ENCODE measurements at places on chromosomes 3 and 15.

- peak; percentile 49 for DNase-seq
Observed at GRCh38 chr3:179449636-179450035, 1.6 kb downstream of the GNB4 start.

GRCh38 chr3:41216422-41216821 lies 17.1 kb downstream of the CTNNB1 start:
- DNase-seq: no peak

GRCh38 chr3:28595372-28595771 lies 246.7 kb upstream of the AZI2 start:
- DNase-seq: no peak

DNA sequence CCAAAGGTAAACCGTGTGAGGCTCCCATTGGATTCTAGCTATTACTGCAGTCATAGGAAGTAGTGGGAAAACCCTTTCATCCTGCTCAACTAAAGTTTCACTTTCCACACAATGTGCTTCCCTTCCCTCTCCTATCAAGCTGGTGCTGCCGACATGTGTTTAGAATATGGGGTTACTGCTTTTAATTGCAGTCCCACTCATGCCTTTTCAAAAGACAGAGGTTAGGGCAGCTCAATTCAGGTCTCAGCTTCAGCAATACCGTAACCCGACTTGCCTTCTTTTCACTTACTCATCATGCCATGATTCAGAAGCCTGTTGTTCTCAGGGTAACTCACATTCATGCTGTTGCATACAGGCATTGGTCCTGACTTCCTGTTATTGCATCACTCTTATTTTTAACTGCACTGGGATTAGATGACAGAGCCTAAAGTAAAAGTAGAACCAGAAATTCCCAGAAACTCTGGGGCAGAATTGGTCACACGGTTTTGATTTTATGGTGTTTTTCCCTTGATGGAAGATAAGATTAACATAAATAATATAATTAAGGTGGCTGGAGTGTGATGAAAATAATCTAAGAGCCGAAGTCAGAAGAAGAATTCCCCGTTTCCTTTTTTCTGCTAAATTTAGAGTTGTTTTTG lies 45.7 kb downstream of the C2CD4B start:
- peak; percentile 98 for DNase-seq

- no peak for DNase-seq
Observed at GRCh38 chr3:146899171-146899570, 294.0 kb upstream of the PLSCR5 start.

DNA sequence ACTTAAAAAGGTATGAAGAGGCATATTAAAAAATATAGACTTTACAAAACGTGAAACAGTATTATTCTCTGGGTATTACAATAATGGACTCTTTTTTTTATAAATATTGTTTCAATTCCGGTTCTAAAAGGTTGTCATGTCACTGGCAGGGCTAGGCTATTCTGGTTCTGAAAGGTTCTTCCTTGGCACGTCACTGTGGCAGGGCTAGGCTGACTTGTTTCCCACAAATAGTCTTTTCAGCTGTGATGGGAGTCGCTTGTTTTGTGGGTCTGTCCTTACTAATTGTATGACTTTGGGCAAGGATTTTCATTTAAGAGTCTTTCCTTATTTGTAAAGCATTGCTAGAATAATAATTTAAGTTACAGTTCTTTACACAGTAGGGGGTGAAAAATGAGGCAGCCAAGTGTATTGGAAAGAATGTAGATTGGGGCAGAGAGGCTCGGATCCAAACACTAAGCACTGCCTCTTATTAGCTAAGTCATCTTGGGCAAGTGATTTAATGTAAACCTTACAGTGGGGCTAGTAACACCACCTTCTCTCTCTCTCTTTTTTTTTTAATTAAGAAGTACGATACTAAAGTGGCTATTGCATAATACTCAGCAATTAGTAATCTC lies 12.4 kb upstream of the MELTF start:
- no peak for DNase-seq

- DNase-seq: peak; percentile 73
Observed at GRCh38 chr3:129453732-129454131, 13.7 kb downstream of the IFT122 start.

- no peak for DNase-seq
Observed at GRCh38 chr3:194756460-194756779, 70.7 kb downstream of the FAM43A start.

DNA sequence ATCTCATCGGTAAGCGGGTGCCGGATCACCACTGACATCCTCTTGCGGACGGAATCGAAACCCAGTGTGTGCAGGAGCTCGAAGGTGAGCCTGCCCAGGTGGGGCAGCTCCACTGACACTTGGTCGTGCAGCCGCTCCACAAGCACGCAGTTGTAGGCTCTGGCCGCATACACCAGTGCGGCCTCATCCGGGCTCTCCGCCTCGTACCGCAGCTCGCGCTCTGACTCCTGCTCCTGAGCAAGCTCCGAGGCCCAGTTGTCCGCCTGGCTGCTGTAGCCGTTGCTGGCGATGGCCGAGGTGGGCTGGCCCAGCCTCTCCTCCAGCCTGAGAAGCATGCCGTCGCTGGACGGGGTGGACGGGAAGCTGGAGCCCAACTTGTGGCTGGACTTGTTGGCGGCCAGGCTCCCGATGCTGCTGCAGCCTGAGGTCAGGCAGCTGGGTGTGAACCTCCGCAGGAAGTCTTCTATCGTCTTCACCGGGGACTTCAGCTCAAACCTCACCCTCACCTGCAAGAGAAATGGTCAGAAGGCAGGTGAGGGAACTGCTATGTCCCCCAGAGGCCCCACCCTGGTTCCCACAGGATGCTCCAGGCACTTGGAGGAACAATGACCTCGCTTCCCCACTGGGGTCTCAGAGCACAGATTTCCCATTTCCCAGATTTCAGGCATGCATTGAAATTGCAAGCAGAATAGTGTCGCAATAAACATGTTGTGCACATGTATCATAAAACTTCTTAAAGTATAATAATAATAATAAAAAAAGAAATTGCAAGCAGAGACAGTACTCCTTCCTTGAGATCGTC lies 149.2 kb downstream of the ATP10A start:
- DNase-seq: no peak

- DNase-seq: peak; percentile 89
Observed at GRCh38 chr15:48285329-48286214, 45.7 kb upstream of the DUT start.

DNA sequence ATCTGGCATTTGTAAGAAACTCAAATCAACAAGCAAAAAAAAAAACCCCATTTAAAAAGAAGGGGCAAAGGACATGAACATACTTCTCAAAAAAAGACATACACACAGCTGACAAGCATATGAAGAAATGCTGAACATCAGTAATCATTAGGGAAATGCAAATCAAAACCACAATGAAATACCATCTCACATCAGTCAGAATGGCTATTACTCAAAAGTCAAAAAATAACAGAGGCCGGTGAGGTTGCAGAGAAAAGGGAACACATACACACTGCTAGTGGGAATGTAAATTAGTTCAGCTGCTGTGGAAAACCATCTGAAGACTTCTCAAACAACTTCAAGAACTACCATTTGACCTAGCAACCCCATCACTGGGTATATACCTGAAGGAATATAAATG lies 199.4 kb upstream of the THBS1 start:
- DNase-seq: peak; percentile 59

DNA sequence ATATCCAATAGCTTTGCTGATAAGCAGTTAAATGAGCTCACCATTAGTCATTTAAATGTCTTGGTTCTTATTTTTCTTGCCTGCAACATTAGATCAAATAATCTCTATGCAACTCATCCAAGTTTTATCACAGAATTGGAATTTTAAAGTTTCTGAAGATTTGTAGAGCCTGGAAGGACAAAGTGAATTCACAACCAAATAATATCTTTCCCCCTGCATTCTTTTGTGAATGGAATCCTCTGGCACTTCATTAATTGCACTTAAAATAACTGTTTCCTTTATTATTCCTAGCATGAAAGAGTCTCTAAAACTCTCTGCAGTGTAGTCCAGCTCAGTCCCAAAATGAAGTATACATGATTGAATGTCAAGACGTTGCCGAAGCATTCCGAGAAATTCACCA lies 345.6 kb upstream of the TGFBR2 start:
- DNase-seq: no peak

GRCh38 chr15:92161039-92161670 lies 232.5 kb upstream of the ST8SIA2 start:
- DNase-seq: no peak

DNA sequence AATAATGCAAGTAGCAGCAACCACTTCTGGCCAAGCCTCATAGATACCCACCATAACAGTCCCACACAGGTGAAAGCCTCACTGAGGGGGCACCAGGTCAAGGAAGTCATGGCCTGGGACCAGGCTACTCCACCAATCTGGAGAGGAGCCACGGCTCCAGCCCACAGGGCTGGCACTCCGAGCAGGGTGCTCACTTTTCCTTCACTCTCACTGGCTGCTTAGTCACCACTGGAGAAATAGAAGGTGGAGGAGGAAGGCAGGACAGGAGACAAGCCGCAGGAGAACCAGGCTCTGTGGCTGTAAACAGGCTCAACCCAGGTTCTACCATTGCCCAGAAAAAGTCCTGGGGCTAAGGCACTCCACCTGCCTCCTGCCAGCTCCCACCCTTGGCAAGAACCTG lies 1.2 kb downstream of the USP19 start:
- peak; percentile 27 for DNase-seq

GRCh38 chr3:51191768-51192167 lies 193.3 kb upstream of the MANF start:
- DNase-seq: no peak

DNA sequence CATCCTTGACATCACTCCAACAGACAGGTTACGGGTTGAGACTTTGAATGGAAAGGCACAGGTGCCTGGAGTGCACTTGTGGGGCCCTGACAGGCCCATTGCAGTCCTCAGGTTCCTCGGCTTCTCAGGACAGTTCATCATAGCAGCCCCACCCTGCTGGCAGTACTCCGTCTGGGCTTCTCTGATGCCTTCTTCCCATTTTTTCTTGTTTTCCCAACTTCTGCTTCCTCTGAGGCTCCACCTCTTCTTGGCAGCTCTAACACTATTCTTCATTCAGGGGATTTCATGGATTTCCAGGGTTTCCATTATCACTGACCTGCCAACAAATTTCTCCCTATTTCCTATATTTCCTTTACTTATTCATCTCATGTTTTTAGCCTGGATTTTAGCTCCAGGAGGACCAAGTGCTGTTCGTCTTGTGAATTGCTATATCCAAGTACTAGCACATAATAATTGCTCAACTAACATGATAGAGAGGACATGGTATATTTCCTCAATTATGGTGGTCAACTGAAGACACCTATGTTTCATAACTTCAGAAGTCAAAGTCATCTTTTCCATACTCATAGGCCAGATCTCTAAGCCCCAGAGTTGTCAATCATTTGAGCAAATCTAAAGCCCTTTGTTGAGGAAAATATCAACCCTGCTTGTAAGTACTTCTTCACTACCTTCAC lies 16.2 kb downstream of the NCEH1 start:
- no peak for DNase-seq

DNA sequence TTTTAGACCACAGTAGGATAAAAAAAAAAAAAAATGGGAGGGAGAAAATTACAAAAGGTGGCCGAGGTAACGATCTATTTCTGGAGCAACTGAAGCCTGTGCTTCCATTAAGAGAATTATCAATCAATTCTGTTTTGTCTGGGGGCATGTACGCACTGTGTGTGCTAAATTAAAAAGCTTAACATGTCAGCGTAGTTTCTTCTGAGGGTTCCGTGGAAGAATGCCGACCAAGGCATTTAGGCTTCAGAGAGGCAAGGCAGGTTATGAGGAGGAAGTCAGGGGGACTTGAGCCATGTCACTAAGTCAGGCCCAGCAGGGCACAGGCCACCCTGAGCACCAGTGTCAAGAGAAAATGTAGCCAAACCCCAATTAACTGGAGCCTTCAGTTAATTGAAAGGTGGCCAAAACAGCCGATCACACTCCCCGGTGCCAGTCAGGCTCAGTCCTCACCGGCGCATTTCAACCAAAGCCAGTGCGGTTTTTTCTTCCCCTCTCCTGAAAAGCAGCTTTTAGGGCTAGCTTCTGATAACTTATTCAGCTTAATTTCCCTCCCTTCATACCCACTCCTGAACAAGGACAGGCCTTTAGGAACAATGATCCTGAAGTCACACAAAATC lies 113.9 kb downstream of the MEGF11 start:
- no peak for DNase-seq

- DNase-seq: no peak
Observed at GRCh38 chr3:68858549-68858948, 73.8 kb downstream of the TAFA4 start.
